Esophagus squamous epithelium (tissue), 5 donors: ENCODE measurements at places on chromosomes 7 and 10. TPM values are rescaled to one million over a fixed set of nuclear protein-coding genes. Genes with fewer than 3 reads are reported as not detected.

DNA sequence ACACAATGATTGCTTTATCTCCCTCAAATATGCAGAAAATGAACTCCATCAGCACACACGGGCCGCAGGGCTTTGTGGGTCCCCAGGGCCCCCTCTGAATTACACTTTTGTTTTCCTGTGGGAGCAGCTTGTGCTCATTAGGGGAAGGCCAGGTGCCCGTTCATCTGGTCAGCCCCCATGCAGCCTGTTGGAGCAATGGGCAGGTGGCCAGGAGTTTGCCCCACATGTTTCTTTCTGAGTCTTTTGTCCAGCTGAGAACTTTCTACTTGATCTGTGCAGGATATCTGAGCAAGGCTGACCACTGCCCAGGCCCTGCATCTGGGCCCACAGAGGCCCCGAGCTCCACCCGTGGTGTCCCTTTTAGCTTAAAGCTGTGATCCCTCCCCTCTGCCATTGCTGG is 105.3 kb upstream of the FAM20C start:
- no peak for DNase-seq

DNA sequence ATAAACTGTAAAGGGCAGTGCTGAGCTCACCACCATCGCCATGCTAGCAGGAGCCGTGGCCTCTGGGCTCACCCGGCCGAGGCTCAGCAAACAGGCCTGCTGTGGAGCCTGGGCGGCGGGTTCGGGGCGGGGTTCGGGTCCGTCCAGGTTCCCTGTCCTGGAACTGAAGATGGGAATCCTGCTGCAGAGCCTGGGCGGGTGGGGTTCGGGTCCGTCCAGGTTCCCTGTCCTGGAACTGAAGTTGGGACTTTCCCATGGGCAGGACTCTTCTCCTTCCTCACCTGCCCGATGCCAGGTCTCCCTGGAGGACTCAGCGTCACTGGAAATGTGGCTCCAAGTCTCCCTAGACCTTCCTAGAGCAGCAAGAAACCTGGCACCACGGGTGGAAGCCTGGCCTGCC is 36.6 kb downstream of the EN2 start:
- DNase-seq, result no peak

HMX2 gene
- total RNA-seq, result not detected

TRIM50 gene
- not detected for total RNA-seq

IKZF1 gene
- 5.9 TPM for total RNA-seq

GRCh38 chr7:93133005-93133404 is 15.2 kb downstream of the SAMD9L start:
- DNase-seq, result no peak

TLX1 gene
- total RNA-seq, result not detected
